Stimulated activated effector memory CD8-positive, alpha-beta T cell treated with anti-CD3 and anti-CD28 coated beads, Interleukin-12 subunit alpha, Interleukin-12 subunit beta, amount 100 ng/mL, for 72 hours (primary cell): ENCODE measurements at places on chromosomes 5 and 9.

DNA sequence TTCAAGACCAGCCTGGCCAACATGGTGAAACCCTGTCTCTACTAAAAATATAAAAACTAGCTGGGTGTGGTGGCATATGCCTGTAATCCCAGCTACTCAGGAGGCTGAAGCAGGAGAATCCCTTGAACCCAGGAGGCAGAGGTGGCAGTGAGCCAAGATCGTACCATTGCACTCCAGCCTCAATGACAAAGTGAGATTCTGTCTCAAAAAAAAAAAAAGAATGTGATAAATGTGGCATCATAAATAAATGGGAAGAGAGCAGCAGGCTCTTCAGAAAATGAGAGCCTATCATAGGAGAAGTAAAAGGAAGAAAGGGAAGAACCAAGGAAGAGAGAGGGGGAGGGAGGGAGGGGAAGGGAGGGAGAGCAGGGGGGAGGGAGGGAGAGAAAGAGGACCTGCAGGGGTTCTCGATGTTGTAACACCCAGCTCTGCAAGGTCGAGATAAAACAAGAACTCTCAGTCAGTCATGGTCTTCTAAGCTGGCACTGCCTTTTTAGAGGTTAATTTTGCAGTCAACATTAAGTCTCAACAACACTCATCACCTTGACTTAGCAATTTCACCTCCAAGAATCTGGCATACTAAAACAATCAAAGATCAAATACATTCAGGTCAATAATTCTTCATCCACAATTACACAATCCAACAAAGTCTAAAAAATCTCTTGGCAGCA lies 68.7 kb upstream of the SIMC1 start:
- no peak for DNase-seq

DNA sequence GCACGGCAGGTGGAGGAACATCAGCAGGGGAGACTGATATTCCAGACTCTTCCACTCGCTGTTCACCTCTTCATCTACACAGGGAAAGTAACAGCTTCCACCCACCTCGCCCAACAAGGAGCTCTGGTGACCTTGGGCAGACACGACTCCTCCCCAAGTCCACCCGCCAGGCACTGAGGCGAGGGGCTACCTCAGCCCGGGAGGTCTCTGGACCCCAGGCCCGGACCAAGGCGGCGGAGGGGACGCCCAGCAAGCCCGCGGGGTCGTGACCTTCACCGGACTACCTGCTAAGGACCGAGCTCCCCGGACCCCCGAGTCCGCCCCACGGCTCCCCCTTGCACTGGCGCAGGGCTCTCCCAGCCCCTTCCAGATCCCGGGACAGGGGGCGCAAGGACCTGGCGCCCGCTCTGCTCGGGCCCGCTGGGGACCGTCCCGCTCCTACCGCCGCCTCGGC lies 70.2 kb upstream of the LPCAT1 start:
- no peak for DNase-seq

DNA sequence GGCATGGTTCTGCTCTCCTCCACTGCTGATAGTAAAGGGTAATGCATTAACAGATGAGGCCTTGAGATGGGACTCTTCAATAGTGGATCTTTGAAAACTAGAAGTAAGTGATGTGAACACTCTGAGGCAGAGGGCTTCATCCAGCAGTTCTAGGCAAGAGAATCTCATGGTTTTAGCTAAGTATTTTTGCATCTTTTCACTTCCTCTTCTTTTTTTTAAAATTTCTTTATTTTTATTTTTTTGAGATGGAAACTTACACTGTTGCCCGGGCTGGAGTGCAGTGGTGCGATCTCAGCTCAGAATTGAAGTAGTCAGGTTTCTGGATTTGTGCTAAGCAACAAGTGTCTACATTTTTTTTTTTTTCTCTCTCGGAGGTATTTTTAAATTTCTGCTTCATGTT lies 101.9 kb downstream of the MTRR start:
- DNase-seq, result no peak

DNA sequence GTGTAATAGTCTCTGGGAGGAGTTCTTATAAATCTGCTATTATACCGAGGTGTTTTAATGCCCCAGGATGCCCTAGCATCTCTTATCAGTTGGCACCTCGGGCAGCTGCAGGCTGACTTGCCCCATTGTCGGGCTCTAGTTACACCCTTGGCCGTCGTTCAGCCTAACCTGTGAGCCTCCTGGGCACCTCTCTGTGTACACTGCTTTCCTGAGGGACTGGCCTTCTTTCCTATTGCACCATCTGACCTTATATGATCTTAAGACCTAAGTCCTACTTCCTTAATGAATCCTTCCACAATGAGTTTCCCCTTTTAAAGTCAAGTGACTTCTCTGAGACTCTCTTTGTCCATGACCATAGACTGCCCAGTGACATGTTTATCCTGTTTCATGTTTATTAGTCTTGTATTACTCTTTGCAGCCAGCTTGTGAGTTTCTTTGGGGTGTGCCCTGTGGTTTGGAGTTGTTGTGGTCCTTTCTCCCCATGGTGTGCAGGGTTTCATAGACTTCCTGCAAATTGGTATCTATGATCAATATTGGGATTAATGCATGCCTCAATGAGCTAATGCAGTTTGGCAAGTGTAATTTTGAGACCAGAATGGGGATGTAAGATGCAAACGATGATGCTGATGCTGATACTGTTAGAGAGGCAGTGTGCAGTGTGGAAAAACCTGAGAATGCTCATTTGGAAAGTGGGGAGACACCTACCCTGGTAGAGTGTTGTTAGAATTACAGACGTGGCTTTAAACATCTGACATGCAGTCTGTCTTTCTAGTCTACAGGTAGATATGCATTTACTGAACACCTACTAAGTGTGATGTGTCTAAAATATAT lies 4.9 kb downstream of the DAPK1 start:
- DNase-seq, result no peak

DNA sequence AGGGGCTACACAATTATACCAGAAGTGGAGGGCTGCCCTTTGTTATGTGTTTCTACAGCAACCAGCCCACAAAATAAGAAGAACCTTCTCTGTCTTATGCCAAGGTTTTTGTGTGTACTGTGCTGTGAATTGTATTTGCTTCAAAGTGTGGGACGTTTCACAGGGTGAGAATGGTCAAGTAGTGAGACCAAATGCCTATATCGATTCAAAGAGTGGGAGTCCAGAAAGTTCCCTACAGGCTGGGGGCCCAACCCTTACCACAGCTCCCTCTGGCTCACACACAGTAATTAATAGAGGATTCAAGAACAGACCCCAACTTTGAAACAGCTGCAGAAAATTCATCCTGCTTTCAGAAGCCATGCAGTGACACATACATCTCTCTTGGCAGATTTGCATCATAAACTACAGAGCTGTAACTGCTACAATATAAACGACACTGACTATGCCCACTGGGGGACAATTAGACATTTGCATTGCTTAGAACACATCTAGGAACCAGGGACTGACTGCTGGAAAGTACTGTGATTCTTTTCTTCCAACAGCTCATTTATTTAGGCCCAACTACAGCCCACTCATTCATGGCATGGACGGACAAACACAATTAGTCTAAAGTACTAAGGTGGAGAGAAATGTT lies 12.8 kb downstream of the ENC1 start:
- no peak for DNase-seq

DNA sequence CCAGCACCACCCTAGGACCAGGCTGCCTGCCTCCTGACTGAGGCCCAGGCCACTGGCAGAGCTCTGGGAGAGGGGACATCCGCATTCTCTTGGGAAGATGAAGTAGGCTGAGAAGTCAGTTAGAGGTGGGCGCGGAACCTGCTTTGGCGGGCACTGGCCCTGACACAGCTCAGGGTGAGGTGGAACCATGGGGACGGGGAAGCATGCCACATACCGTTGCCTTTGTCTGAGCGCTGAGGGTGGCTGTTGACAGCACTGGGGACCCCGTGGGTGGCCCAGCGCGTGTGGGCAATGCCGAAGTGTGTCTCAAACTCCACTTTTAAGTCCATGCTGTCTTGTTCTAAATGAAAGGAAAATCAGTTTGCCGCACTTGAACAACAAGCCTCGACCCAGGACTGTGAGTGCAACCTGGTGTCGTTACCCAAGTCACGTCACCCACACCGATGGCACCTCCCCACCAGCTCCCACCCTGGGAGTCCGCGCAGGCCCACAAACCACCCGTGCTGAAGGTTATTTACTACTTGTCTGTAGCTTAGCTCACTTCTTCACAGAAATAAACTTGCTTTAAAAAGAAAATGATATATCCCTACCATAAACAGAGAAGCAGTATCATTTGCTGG lies 17.4 kb downstream of the GFPT2 start:
- DNase-seq, result no peak

- DNase-seq, result no peak
These were observed 51.0 kb upstream of the LIFR start for GRCh38 chr5:38607396-38607795.

DNA sequence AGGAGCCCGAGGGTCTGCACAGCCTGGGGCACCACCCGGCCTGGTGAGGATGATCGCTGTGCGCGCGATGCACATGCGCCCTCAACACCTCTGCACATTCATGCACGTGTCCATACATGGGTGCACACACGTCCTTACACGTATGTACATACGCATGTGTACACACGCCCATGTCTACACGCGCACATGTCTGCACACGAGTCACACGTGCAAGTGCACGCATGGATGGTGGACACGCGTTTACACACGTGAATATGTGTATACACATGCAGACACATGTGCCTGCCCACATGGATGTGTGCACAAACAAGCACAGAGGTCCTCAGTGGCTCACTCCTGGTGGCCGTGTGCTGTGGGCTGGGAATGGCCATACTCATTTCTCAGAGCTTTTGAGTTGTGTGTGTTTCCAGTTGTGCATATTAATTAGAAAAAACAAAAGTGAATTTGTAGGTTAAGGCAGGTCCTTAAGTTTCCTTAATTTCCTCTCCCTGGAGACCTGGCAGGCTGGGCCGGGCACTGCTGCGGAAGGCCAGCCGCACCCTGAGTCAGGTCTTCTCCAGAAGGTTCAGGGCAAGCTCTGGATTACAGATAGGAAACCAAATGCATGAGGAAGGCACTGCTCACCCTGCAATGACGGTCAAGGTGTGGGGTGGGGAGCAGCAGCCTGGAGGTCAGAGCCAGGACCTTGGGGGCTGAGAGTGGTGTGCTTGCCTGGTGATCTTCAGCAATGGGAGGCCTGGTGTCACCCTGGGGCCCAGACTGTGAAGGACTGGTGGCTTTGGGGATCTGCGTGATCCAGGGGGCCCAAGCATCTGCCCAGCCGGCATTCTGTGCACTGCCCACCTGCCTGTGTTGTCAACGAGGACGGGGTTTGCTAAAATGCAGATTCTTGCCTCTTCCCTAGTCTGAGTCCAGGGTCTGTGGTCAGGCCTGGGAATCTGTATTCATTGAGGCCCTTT lies 1.3 kb upstream of the RNU6ATAC start:
- DNase-seq, result peak; percentile 43

GRCh38 chr5:153585622-153586277 lies 95.3 kb downstream of the GRIA1 start:
- DNase-seq, result no peak

GRCh38 chr5:54177058-54177457 lies 133.3 kb downstream of the ARL15 start:
- DNase-seq, result no peak

DNA sequence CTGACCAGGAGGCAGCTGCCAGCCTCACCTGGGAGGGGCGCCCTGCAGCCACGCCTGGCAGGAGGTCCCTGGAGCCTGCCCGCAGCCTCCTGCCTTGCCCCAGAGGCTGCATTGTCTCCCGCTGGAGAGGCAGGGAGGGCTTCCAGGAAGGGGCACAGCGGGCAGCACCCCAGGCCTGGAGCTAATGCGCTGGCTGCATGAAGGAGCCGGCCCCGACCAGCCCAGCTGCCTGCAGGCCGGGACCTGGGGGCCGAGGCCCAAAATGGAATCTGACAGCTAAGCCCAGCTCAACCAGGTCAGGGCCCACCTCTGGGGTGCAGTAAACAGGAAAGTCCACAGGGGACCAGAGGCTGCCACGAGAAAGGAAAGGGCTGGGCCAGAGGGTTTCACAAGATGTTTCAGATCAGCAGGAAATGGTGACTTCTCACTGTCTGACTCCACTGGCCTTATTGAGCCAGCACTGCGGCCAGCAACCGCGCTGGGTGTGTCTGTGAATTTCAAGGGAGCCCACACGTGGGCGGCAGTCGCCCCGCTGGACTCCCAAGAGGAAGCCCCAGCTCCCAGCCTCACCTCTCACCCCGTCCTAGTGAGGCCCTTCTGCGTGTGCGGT lies 18.6 kb upstream of the NOTCH1 start:
- no peak for DNase-seq

DNA sequence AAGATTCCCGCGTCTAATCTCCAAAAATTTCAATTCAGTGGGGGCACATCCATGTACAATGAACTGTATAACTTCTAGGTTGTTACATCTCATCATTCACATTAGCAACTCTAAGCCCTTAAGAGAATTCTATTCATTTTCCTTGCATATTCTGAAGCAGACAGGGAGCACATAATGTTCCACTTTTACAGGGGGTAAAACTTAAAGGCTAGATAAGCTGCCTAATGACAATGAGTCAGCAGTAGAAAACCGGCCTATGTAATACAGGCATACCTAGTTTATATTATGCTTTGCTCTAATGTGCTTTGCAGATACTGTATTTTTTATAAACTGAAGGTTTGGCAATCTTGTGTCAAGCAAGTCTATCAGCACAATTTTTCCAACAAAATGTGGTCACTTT lies 40.4 kb downstream of the PTAR1 start:
- DNase-seq, result no peak

- no peak for DNase-seq
These were observed 519 bp upstream of the RAD50 start for GRCh38 chr5:132556153-132556762.

DNA sequence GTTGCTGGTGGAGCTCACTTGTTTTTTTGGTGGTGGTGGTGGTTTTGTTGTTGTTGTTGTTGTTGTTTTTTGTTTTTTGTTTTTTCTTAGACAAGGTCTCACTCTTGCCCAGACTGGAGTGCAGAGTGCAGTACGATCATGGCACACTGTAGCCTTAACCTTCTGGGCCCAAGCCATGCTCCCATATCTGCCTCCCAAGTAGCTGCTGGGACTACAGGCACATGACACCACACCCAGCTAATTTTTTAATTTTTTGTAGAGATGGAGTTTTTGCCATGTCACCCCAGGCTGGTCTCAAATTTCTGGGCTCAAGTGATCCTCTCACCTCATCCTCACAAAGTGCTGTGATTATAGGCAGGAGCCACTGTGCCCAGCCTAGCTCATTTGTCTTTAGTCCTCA lies 53.5 kb downstream of the NUP214 start:
- no peak for DNase-seq

GRCh38 chr5:3305432-3305831 lies 290.2 kb upstream of the IRX1 start:
- no peak for DNase-seq

GRCh38 chr5:77452351-77452750 lies 39.8 kb downstream of the WDR41 start:
- DNase-seq, result no peak

DNA sequence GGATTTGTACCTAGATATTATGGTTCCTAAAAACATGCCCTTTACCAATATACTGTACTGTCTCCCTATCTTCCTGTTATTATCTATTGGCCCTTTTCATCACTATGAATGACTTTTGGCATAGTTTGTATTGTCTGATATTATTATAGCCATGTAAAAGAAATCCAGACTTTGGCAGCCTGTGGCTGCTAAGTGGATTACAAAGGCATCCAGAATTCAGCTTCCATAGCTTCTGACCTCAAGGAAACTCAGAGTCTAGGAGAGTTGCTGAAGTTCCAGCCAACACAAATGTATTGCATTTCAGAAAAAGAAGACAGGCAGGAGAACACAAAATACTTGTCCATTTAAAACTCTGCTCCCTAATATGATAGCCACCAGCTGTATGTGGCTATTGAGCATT lies 319.2 kb upstream of the MPDZ start:
- DNase-seq, result no peak

GRCh38 chr9:95061916-95062595 lies 255.5 kb downstream of the FANCC start:
- no peak for DNase-seq

GRCh38 chr5:83703059-83703458 lies 17.6 kb downstream of the HAPLN1 start:
- no peak for DNase-seq
